ENCODE measurements at places on chromosomes 2 and 18.

DNA sequence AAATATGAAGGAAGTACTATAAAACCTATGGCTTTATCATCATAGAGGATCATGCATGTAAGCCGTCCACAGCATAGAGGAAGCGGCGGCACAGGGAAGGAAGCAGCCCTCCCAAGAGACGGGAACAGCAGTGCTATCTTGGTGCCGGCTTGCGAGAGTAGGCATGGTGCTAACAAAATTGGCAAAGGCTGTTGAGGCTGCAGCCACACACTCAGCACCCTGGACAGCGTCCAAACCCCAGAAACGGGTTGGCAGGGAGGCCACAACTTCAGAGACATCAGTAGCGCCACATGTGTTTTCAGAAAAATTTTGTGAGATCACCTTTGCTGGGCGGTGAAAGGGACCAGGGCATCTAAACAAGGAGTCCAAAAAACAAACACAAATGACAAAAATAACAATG is 37.7 kb downstream of the NETO1 start:
- DNase-seq, result no peak

GRCh38 chr2:20880221-20880771 is 57.4 kb upstream of the LDAH start:
- DNase-seq, result no peak

DNA sequence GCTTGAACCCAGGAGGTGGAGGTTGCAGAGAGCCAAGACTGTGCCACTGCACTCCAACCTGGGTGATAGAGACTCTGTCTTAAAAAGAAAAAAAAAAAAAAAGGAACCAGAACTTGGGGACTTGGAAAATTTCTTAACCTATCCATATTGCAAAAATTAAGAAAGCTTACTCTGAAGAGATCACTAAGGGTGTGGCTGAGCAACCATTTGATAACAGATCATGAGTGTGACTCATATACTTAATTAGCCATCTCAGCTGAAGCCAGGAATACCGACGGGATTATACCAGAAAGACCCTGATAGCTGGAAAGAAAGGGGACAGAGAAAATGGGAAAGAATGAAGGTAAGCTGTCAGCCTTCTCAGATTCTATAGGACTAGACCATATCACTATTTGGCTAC is 7.1 kb upstream of the ADD2 start:
- no peak for DNase-seq

DNA sequence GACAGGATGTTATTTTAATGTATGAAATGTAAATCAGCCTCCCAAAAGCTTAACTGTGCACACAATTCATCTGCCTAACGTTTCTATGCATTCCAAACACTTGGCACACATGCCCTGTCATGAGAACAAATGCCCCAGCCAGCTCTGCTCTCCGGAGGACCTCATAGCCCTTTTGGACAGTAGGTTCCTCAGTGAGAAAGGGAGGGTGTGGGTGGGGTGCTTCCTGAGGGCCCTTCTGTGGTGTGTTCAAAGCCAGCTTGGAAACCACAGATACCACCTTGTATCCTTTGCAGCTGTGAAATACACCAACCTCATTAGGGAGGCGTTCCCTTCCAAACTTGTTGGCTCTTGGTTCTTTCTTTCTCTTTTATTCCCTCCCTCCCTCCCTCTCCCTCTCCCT is 102.2 kb upstream of the ASB18 start:
- DNase-seq, result peak; percentile 10

GRCh38 chr2:5942204-5942603 is 250.0 kb downstream of the SOX11 start:
- no peak for DNase-seq

DNA sequence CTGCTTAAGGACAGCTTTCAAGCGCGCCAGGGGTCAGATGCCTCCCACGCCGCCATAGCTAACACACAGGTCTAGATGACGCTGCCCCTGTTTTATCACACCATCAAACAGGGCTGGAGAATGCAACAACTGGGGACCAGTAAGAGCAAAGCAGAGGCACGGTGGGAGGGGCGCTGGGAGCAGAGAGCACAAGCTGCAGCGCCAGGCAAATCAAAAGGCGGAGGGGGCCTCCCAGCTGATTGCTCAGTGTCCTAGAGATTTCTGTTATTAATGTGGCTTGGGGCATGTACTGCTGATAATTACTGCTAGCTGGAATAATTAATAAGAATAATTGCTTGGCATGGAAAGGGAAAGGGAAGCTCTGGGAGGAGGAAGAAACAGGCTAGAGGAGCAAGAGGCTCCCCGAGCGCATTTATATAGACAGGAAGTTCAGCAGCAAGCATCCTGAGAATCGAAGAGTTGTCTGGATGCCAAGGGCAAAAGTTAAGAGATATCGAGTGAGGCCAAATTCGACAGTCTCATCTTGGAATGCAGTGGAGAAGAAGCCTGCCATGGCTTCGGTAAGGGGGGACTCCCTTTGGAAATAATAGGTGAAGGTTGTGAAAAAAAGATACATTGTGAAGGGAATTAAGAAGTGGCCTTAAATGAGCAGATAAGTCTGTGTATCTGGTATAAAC is 104.5 kb upstream of the ZNF521 start:
- no peak for DNase-seq

DNA sequence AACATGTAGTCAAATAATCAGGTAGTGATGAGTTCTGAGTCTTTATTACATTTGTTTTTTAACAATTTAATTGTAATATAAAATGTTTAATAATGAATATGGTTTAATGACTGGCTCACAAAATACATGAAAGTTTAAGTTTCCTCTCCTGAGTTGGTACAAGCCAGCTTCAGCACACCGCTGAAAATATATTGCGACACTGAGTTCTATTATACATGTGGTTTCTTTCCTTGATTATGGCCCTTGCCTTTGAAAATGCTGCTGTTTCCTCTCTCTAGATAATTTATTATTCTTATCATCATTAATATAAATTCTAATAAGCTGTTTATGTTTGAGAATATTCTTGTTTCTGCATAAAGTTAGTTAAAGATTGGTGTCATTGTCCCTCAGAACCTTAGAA is 249.3 kb downstream of the PARD3B start:
- DNase-seq, result no peak

- DNase-seq, result no peak
Observed at GRCh38 chr2:179340678-179341077, 76.0 kb upstream of the SESTD1 start.

- no peak for DNase-seq
Observed at GRCh38 chr18:55232506-55232905, 273.2 kb upstream of the CCDC68 start.

DNA sequence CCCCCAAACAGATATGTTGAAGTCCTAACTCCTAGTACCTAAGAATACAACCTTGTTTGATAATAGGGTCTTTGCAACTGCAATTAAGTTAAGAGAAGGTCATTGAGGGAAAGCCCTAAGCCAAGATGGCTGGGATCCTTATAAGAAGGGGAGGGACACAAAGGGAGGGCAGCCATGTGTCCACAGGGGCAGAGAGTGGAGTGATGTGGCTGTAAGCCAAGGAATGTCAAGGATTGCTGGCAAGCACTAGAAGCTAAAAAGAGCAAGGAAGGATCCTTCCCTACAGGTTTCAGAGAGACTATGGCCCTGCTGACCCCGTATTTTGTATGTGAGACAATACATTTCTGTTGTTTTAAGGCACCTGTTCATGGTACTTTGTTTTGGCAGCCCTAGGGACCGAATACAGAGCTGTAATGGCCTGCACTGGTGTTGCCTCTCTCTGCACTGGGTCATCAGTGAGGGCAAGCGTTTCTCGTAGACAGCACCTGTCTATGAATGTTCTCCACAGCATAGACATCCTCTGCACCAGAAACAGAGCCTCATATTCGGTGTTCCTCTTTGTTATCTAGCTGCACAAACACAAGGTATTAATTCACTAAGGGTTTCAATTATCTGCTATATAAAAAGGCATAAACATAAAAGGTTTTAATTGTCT is 75.4 kb upstream of the AQP4 start:
- DNase-seq, result no peak

GRCh38 chr2:170524828-170525565 is 190.1 kb upstream of the SP5 start:
- no peak for DNase-seq

DNA sequence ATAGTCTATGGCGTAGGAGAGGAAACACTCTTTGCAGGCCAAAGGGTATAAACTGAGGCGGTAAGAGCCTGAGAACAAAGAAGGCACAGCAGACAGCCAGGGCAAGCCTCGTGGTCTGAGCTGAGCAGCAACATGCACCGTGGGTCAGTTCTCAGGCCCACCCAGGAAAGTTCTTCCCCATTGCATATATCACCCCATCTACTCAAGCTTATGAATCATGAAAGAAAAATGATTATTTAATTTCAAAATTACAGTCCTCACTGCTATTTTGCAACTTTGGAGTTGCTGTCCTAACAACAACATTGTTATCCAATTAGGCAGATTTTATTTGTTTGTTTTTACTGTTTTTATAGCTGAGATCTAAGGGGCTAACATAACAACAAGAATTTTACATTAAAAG is 54.7 kb upstream of the RIOK3 start:
- DNase-seq, result no peak

DNA sequence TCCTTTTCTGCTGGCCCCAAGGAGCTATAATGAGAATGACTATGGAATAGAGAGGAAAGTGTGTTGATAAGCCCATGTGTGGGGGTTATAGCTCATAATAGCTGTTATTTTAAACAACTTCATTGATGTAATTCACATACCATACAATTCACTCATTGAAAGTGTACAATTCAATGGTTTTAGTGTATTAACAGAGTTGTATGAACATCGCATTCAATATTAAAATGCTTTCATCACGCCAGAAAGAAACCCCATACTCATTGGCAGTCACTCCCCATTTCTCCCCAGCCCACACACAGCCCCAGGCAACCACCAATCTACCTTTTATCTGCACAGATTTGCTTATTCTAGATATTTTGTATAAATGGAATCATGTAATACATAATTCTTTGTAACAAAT is 139.6 kb upstream of the CYP1B1 start:
- no peak for DNase-seq

DNA sequence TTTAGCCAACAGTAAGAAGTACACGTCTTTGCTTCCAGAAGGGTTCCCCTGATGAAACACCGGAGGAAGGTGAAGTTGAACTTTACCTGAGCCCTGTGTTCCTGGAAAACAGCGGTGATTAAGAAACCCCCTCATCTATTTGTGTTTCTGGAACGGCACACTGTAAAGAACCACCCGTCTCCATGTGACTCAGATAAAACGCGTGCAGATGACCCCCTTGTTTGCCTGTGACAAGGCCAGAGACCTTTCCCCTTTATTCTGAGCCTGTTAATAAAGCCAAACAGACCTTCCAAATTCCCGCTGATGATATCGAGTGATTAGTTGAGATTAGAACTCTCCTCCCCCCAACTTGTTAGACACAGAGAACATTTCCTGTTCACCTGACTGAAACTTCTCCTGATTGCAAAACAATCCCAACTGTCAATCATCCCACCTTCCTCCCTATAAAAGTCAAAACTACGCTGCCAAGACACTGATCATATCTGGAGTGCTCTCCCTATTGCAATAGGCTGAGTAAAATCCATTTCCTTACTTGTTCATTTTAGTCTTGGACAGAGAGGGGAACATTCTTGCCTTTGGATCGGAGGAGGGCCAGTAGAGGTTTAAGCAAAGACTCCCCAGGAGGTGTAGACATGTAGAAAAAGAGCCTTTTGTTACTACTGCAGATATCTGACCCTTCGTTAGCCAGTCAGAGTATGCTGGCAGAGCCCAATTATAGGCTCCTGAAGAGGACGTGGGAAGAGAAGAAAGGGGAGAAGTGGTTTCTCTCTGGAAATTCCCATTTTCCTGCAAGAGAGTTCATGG is 914 bp upstream of the IWS1 start:
- DNase-seq, result peak; percentile 34

DNA sequence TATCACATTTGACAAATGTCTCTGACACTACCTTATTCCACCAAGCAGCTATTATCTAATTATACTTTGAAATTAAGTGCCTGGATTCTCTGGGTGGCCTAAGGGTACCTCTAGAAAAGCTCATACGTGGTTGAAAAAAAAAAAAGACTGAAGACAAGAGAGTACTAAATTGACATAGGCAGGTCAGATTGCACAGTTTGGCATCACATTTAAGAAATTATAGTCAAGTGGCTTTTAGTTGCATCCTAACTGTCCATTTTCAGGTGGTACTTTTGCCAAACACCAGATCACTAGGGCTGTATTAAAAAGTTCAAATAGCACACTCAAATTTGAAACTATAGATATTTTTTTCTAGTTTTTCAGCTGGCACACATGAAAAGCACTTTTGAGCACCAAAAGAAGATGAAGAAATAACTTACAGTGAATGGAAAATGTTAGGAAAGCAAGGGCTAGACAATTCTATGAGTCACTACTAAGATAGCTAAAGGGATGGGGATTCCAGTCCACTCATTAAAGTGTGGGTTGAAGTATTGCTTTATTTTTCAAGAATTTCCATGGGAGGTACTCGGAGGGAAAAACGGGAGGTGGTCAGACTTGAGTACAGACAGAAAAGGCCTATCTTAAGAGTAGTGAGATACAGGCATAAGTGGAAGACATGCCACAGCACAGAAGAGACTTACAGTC is 106.5 kb upstream of the COL5A2 start:
- DNase-seq, result no peak

- DNase-seq, result no peak
Observed at GRCh38 chr2:172612051-172612450, 56.2 kb downstream of the PDK1 start.

GRCh38 chr2:74418312-74418711 is 3.1 kb downstream of the C2orf81 start:
- no peak for DNase-seq

DNA sequence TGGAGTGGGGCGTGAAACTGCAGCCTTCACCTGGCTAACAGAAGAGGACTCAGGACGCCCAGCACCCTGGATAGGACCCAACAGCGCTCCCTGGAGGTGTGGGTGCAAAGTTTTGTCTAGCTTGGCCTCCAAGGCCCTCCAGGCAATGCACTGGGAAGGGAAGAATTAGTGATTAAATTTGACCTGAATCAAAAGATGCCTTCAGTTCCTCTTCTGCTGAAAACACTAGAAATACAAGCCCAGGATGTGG is 779 bp upstream of the TRIB2 start:
- peak; percentile 75 for DNase-seq

- DNase-seq, result no peak
Observed at GRCh38 chr2:146661473-146662096, 1183.2 kb upstream of the ACVR2A start.

GRCh38 chr2:75432761-75433361 is 127.9 kb downstream of the EVA1A start:
- DNase-seq, result no peak

GRCh38 chr2:203861197-203861596 is 6.4 kb upstream of the CTLA4 start:
- no peak for DNase-seq

GRCh38 chr18:46053368-46054095 is 18.5 kb downstream of the PSTPIP2 start:
- no peak for DNase-seq

GRCh38 chr2:14626873-14627272 is 5.6 kb upstream of the LRATD1 start:
- DNase-seq, result no peak

- DNase-seq, result no peak
Observed at GRCh38 chr2:234995332-234996068, 43.7 kb downstream of the SH3BP4 start.

GRCh38 chr2:217077831-217078407 is 218.1 kb upstream of the TNP1 start:
- peak; percentile 19 for DNase-seq

GRCh38 chr18:65568866-65569265 is 181.9 kb upstream of the CDH7 start:
- DNase-seq, result no peak

- DNase-seq, result no peak
Observed at GRCh38 chr2:12737297-12737696, 20.6 kb downstream of the TRIB2 start.

- peak; percentile 32 for DNase-seq
Observed at GRCh38 chr2:216131175-216131926, 22.2 kb downstream of the XRCC5 start.

All from activated CD4-positive, alpha-beta T cell treated with anti-CD3 and anti-CD28 coated beads, Interleukin-2, Interleukin-4, amounts not matched to agents 100 ng/mL and 50 ng/mL, durations not matched to agents 16 hours and 8 hours (primary cell).